ENCODE measurements at places on chromosomes 2 and 18.

- DNase-seq, result no peak
These were observed 36.3 kb upstream of the CYP27C1 start for GRCh38 chr2:127256381-127256780.

DNA sequence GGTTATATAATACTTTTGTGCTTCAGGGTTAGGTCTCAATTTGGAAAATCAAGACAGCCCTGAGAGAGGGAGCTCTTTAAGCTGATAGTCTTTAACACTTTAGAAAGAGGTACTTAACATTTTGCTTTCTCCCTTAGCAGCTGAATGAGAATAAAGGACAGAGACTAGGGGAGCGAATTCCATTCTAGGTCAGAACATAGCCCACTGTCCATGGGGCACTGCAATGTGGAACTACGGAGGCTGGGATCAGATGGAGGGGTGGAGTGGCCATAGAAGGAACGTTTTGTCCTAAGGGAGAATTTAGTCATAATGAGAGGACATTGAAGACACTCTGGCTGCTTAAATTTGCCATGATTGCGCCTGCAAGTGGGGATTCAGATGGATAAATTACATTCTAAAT, 794 bp downstream of the GKN2 start:
- no peak for DNase-seq

- no peak for DNase-seq
These were observed 449.6 kb downstream of the PLCL1 start for GRCh38 chr2:198253995-198254394.

- no peak for DNase-seq
These were observed 152.9 kb downstream of the NCKAP5 start for GRCh38 chr2:133415210-133415876.

GRCh38 chr18:48656582-48656981, 117.8 kb downstream of the CTIF start:
- no peak for DNase-seq

- DNase-seq, result no peak
These were observed 20.6 kb upstream of the C2orf72 start for GRCh38 chr2:231016566-231017230.
